ENCODE measurements at places on chromosomes 1 and 21.

GRCh38 chr1:216932424-216932823 is 209.2 kb upstream of the ESRRG start:
- H3K4me3 ChIP-seq, result no peak overlapping the region
- no peak for DNase-seq
- no peaks in the 10 kb centered on the region for H3K36me3 ChIP-seq
- H3K27ac ChIP-seq, result no peak overlapping the region

DNA sequence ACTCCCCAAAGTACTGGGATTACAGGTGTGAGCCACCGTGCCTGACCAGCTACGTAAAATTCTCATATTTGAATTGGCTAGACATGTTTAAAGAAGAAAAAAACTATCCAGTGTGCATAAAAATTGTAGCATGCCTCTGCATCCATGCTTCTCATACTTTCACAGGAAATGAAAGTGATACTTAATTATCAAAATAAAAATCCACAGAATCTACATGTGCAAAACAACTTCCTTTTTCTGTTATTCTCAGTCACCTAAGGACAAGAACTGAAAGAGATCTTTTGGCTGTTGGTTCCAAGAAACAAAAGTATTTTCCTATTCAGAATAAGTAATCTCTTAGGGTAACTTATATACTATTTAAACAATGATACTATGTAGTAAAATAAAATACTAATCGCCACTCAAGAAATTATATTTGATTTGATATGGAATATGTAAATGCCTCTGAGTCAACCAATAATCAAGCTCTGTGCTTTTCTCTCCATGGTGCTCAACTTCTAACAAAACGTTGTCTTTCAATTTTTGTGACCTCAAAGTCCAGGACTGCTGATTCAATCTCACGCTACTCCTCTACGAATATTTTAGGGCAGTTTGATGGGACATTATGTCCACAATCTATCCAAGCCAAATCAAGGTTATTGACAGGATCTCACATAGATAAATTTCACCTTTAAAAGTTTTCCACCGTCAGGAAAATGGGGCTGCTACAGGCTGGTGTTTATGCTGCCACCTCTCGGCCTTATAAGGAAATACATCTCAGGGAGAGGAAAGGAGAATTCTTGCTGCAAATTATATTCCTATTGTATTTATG is 102.7 kb downstream of the ZNF281 start:
- no peak overlapping the region for H3K27ac ChIP-seq
- no peaks in the 10 kb centered on the region for H3K36me3 ChIP-seq
- no peak overlapping the region for H3K4me3 ChIP-seq
- DNase-seq, result no peak
- H3K27me3 ChIP-seq, result no peaks in the 10 kb centered on the region
- H3K4me1 ChIP-seq, result no peaks in the 10 kb centered on the region

- DNase-seq, result peak; percentile 33
- H3K4me3 ChIP-seq, result no peak overlapping the region
- no peaks in the 10 kb centered on the region for H3K4me1 ChIP-seq
These were observed 24.1 kb upstream of the ZSWIM5 start for GRCh38 chr1:45230537-45230936.

DNA sequence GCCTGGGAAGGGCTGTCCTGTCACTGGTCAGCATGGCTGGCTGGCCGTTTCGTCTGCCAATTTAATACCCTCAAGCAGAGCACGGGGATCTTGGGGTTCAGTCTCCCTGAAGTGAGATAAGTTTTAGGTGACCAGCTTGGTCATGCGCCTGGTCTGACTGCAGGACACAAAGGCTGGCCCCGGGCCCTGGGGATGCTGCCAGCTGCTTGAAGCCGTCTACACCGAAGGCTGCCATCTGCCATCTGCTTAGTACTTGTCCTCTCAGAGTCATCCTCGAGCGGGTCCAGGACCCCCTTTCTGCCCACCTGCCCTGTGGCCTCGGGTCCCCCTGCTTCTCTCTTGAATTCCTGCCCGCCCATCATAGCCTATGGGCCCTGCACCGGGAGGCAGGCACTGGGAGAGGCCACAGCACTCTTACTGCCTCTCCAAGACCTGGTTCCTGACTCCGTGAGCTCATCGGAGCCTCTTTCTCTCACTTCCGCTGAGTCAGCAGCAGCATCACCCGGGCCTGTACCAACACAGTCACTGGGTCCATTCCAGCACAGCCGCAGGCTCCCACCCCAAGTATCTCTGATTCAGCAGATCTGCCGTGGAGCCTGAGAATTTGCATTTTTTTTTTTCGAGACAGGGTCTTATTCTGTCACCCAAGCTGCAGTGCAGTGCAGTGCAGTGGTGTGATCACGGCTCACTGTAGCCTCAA is 7.0 kb downstream of the FBLIM1 start:
- H3K4me1 ChIP-seq, result peaks cover 28% of the 10 kb centered on the region
- H3K27ac ChIP-seq, result no peak overlapping the region
- H3K27me3 ChIP-seq, result no peaks in the 10 kb centered on the region
- peaks cover 62% of the 10 kb centered on the region for H3K36me3 ChIP-seq
- DNase-seq, result no peak
